8988T (cell line): ENCODE measurements at places on chromosomes 13 and 19.

GRCh38 chr13:28473044-28473443 lies 21.9 kb downstream of the FLT1 start:
- DNase-seq = no peak

DNA sequence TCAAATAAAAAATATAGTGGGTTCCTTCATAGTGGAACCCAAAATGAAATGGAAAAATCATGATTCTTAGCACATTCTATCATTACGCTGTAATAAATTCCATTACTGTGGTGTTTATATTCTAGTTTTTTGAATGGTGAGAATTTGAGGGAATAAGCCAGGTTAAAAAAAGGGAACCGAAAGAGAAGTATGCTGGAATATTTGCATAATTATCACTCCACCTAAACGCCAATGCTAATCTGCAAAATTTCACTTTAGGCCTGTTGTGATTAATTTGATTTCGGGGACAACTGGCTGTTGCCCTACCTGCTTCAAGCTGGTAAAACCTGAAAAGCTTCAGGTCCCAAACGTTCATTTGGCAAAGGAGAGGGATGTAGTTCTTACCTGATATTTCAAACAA lies 32.1 kb upstream of the SCEL start:
- DNase-seq = no peak

DNA sequence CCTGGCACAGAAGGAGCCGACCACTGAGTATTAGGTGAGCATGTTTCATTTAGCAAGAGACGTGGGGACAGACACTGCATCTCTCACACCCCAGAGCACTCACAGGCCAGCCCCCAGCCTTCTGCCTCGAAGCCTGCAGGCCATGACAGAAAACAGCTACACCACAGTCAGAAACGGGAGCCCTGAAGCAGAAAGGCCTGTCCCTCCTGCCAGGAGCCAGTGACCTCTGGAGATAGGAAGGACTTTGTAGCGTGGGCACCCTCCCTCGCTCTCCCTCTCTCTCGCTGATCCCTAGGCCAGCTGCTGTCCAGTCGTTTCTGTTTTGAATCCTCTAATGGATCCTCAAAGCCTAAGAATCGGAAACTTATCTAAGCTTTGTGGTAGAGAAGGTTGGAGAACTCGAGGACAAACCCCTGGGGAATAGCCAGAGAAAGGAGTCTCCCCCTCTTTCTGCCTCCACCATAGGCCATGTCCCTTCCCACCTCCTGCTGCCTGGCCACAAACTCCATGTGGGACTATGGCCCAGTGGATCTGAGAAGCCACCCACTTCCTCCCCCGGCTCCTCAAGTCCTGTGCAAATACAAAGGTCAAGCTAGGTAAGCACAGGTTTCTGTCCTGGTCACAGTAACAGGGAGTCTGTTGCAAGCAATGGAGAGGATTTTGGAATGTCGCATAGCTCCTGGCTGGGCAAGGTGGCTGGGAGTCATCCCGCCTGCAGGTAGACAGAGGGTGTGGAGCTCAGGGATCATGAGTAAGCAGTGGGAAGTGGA lies 95.1 kb downstream of the NUFIP1 start:
- no peak for DNase-seq

DNA sequence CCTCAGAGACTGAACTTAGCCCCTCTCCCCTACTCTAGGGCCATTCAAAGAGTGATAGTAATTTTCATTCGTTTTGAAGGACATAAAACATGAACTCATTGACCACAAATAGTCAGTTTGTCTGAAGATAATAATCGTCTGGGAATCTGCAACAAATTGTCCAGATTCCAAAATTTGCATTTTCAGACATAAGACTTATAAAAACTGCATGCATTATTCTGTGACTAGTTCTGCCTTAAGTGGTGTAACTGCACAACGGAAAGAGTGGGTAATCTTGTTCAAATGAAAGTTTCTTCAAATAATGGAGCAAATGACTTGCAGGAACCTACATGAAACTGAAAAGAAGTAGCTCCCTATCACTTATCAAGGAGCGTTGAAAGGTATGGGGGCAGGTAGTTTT lies 8.4 kb downstream of the CSNK1A1L start:
- DNase-seq = no peak

GRCh38 chr13:99359528-99359927 lies 52.3 kb upstream of the GPR183 start:
- DNase-seq = no peak

- no peak for DNase-seq
Observed at GRCh38 chr13:36089130-36089647, 42.0 kb downstream of the DCLK1 start.

- no peak for DNase-seq
Observed at GRCh38 chr13:25725104-25725503, 326.7 kb downstream of the SHISA2 start.

DNA sequence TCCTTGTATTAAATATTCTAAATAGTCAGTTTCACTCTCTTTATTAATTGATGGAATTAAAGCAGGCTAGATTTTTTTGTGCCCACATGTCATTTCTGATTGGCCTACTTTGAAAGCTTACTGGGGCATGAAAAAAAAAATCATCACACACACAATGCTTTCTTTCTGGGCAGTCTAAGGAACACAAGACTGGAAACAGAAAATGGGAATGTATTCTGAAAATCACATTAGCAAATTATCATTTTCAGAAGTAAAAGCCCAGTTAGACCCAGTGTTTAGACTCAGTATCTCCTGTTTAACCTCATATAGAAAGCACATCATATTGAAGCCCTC lies 339.4 kb downstream of the SPRY2 start:
- no peak for DNase-seq
